ENCODE measurements at places on chromosomes 2 and 18.

DNA sequence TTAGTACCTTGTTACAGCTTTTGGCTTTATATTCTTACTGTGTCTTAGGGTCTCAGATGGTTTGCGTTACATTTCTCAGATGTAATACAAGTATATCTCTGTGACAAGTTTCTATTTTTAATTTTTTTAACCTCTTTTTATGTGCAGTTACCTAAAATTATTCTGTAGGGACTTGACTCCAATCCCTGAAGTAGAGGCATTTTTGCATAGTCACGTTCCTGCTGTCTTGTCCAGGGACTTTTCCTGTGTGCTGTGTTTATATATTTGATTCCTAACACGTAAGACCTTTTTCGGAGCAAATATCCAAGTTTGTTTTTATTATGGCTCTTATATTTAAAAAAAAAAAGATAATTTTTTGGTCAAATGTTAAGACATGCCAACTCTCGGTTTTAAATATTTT, 71.2 kb upstream of the CHMP1B start:
- no peak for DNase-seq

GRCh38 chr18:79873449-79874110, 75.8 kb downstream of the KCNG2 start:
- no peak for DNase-seq

- no peak for DNase-seq
Measured at GRCh38 chr2:59391896-59392295, 1150.8 kb upstream of the FANCL start.

DNA sequence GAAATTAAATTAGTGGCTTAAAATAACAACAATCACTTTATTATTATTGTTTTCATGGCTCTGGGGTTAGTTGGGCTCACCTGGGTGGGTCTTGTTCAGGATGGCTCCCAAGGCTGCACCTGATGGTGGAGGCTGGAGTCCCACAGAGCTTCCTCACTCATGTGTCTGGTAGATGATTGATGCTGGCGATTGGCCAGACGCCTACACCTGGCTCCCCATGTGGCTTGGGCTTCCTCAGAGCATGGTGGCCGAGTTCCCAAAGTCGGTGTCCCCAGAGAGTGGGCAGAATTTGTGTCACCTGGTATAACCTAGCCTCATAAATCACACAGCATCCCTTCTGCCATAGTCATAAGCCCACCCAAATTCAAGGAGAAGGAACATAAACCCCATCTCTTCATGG, 18.2 kb downstream of the DBI start:
- DNase-seq: no peak

GRCh38 chr2:39593439-39594393, 72.0 kb upstream of the TMEM178A start:
- DNase-seq: no peak

DNA sequence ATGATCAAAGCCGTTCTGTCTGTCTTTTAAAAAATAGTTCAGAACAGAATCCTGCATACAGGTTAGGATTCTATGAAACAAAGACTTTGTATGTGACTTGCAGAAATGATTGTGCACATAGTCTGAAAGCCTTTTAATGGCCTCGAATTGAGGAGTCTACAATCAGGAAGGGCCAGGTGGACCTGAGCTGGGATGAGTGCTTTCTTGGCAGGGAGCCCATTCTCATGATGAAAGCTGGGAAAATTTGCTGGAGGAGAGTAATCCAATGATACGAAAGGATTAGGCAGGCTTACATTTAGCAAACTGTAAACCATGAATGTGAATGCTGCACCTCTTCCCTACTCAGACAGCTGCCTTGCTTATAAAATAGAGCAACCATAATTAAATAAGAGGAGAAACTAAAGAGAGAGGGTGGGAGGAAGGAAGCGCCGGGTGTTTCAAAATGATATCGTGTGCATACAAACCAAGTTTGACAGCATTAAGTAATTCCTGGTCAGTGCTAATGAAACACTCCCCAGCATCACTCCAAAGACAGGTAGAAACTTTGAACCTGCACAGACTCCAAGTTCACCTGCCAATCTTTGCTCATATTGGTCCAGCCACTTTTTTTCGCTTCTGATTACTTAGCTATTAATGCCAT, 23.7 kb upstream of the CXCR4 start:
- DNase-seq: no peak

GRCh38 chr2:237264480-237265219, 149.3 kb downstream of the COL6A3 start:
- no peak for DNase-seq

DNA sequence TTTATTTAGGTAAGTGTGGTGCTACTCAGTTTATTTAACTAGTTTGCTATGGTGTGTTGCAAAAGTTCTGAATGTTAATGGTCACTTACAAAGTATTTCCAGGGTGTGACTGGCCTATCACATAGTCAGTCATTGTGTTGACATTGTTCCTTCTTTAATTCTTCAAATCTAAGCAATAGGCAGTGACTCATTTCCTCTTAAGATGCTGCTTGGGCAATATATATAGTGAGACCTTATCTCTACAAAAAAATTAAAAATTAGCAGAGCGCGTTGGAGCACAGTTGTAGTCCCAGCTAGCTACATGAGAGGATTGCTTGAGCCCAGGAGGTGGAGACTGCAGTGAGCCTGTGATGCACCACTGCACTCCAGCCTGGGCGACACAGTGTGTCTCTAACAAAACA, 5.8 kb upstream of the CCDC88A start:
- no peak for DNase-seq

DNA sequence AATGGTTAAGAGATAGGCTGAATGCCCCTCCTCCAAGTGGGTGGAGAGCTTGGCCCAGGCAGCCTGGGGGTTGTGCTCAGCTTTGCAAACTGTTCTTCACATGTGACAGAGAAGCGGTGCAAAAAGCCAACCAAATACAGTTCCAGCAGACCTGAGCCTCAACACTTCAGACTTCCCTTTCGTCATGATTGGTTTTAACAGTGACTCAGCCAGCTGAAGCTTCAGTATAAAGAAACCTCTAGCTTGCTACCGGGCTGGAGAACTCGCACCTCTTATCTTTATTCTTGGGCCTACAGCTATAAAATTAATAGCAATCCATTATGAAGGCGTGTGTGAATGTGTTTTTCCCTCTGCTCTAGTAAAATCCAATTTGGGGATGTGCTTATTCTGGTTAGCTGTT, 20.0 kb downstream of the SETBP1 start:
- DNase-seq: no peak

- DNase-seq: no peak
Measured at GRCh38 chr18:23428821-23429220, 24.3 kb upstream of the RIOK3 start.
